ENCODE measurements at places on chromosomes 13 and 19.

DNA sequence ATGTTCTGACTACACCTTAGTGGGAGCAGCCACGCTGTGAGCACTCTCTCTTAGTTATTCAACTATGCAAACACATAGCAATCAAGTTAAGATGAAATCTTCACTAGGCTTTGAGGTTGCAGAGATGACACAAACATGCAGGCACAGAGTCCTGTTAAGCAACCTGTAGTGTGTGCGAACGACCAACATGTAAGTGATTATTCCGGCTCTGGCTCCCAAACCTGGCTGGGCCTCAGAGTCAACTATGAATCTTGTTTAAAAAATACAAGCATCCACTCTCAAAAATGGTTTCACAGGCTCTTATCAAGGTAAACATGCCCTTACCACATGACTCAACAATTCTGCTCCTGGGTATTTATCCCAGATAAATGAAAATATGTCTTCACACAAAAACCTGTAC is 91.4 kb downstream of the IRS2 start:
- no peak for DNase-seq

DNA sequence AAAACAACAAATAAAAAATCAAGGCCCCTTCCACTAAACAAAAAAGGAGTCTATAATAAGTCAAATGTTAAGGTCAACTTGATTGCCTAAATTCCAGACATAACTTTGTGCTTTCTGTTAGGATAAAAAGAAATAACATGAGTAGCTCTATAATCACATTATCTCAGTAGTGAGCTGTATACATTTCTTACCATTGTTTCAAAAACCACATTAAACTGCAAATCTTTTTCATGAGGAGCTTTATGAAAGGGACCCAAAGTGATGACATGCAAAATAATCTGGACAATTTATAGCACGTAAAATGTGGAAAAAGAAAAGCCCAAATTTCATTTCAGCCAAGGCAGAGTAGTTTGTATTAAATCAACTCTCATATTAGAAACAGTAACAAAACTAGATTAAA is 269.2 kb downstream of the KLF12 start:
- DNase-seq = no peak

GRCh38 chr19:43783636-43784035 is 2.9 kb upstream of the KCNN4 start:
- no peak for DNase-seq

DNA sequence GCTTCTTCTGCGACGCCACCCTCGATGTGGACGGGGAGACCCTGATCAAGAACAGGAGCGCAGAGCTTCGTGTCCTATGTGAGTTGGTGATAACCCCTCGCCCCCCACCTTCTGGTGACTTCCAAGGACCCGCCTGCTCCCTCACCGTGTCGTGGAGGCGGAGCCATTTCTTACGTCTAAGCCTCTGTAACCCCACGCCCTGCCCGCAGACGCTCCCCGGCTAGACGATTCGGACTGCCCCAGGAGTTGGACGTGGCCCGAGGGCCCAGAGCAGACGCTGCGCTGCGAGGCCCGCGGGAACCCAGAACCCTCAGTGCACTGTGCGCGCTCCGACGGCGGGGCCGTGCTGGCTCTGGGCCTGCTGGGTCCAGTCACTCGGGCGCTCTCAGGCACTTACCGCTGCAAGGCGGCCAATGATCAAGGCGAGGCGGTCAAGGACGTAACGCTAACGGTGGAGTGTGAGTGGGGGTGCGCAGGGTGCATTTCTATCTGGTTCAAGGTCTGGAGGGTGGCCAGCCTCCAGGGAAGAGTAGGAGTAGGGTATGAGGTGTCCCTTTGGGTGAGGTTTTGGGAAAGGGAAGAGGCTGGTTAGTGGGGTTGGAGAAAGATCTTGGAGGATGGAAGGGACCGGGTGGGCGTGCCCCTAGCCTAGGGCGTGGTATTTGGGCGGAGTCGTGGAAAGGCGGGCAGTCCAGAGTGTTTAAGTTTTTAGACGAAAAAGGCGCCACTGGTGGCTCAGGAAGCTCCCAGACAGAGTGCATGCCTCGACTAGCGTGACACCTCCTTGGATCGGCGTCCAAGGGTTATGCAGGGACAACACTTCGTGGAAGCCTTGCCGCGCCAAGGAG is 3.3 kb downstream of the ICAM5 start:
- DNase-seq = peak; percentile 27

- DNase-seq = no peak
Measured at GRCh38 chr13:32205431-32206096, 109.6 kb downstream of the ZAR1L start.

DNA sequence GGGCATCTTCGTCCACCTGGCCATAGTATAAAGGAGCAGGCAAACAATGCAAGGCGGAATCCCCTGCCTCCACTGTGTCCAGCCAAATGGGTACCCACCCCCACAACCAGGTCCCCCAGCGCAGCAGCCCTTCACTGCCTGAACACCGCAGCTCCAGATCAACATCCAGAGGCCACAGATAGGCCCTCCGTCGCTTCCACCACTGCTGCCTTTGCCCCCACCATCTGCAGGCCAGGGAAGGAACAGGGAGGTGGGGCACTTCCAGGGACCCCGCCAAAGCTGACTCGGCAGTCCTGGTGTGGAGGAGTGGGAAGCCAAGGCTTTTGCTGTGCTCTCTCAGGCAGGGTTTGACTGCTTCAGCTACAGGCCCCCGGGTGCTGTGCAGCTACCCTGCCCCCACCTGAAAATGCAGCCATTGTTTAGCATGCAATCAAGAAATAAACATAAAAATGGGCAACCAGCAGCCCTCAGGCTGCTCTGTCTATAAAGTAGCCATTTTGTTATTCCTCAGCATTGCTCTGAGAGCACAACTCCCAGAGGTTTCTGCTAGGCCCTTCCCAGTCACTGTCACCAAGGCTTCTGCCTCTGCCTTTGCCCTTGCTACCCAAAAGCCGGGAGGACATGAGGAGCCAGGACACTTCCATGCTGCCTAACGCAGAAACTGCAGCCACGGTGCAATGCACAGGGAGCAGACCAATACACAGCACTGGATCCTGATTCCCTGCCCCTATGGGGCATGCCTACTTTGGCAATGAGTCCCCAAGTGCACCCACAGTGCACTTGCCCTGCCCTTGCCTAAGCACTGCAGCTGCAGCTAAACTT is 733.2 kb upstream of the KLHL1 start:
- DNase-seq = no peak

GRCh38 chr13:28778308-28779215 is 41.6 kb upstream of the MTUS2 start:
- DNase-seq = no peak

- no peak for DNase-seq
Measured at GRCh38 chr19:45474606-45475521, 7.1 kb downstream of the FOSB start.

DNA sequence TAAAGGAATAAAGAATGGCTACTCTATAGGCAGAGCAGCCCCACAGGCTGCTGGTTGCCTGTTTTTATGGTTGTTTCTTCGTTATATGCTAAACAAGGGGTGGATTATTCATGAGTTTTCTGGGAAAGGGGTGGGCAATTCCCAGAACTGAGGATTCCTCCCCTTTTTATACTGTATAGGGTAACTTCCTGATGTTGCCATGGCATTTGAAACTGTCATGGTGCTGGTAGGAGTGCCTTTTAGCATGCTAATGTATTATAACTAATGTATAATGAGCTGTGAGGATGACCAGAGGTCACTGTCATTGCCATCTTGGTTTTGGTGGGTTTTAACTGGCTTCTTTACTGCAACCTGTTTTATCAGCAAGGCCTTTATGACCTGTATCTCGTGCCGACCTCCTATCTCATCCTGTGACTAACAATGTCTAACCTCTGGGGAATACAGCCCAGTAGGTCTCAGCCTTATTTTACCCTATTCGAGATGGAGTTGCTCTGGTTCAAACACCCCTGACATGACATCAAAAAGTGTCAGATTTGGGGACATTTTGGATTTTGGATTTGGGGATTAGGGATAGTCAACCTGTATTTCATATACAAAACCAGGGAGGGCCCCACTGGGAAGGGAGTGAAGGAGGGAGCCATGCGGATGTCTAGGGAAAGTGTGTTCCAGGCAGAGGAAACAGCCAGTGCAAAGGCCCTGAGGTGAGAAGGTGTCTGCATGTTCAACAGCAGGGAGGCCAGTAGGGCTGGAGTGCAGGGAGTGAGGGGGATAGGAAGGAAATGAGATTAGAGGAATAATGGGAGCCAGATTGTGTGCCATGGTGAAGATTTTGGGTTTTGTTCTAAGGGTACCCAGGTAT is 10.9 kb downstream of the FXYD5 start:
- no peak for DNase-seq

GRCh38 chr13:100520936-100521850 is 67.4 kb downstream of the GGACT start:
- no peak for DNase-seq

DNA sequence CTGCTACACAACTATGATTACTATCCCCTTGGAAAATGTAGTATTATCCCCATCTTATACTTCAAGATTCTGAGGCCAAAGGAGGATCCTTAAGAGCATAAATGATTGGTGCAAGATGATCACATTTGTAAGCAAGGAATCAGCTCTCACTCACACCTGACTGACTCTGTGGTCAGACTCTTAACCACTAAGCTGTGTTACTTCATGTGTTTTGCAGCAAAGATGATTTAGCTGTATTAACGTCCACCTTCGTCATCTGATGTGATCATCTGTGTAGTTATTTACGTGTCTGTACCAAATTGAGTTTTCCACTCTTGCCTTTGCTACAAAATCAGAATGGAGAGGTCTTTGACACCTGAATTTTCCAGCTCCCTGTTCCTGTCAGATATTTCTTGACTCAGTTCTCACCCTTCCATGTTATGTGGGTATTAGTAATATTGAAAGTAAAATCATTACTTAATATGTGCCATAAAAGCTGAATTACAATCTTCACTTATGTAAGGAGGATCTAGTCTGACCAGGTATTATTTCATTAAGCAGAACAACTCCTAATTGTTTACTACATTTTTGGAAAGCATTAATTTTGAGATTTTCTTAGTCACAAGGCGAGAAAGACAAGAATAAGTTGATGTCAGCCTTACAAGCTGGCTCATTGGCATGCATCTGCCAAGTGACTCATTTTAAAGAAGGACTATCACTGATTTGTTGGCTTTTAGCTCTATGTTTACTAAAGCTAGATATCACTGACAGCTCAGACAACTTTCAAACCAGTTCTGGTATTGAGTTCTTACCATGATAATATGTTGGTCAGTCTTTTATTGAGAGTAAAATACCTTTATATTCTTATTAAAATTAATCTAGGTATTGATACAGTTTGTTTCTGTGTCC is 1279.8 kb upstream of the PCDH9 start:
- no peak for DNase-seq

DNA sequence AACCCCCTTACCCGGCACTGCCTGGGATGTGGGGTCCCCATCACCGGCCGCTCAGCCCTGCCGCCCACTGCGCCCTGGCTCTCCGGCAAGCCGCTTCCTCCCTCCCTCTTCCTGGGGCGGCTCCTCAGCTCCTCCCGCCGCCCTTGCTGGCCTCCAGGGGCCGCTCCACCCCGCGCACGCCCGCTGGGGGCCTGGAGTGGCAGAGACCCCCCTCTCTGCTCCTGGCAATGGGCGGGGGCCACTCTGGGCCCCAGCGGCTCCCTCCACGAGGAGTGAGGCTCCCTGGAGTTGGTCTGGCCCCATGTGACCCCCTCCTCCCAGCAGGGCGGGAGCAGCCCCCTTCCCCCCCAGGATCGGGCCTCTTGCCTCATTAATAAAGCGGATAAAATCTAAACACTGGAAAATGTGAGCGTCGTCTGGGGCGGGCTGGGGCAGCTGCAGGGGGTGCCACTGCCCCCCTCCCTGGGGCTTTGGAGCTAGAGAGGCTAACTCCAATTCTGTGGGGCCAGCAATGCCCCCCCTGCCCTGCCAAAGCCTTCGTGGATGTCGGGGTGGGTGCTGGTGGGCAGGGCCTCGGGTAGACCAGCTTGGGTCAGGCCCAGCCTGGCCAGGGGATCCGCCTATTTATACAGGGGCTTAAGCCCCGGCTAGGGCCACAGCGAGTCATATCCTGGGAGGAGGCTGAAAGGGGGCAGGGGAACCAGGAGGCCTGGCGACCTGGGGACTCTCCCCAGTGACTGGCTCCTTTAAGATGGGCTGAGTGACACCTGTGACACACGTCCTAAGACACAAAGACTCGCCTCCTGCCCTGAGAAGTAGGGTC is at the start of gene PTGER1:
TSS of gene PTGER1 (minus strand) at position 104 of the 823 bp plus-strand sequence. CDS start 1,034 bp downstream, outside the sequence.
- DNase-seq = peak; percentile 35
